ENCODE measurements at places on chromosomes 11 and 22.

GRCh38 chr22:21000207-21000986 lies 1.5 kb downstream of the THAP7 start:
- no peak for DNase-seq

DNA sequence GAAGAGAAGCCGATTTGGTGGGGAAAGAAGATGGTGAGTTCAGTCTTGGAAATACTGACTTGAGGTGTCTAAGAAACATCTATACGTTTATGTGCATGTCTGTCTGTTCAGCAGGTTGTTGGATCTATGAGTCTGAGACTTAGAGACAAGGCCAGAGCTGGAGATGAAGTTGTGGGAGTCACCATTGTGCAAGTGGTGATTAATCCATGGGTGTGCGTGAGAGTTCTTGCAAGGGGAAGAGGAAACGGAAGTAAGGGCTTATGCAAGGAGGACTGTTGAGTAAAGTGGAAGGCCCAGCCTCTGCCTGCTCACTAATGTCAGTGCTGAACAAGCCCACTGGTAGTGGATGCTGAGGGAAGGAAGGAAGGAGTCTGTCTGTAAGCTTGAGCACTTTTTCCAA lies 9.7 kb downstream of the TMEM45B start:
- no peak for DNase-seq

- DNase-seq = no peak
Observed at GRCh38 chr22:36472689-36473088, 8.8 kb downstream of the TXN2 start.

DNA sequence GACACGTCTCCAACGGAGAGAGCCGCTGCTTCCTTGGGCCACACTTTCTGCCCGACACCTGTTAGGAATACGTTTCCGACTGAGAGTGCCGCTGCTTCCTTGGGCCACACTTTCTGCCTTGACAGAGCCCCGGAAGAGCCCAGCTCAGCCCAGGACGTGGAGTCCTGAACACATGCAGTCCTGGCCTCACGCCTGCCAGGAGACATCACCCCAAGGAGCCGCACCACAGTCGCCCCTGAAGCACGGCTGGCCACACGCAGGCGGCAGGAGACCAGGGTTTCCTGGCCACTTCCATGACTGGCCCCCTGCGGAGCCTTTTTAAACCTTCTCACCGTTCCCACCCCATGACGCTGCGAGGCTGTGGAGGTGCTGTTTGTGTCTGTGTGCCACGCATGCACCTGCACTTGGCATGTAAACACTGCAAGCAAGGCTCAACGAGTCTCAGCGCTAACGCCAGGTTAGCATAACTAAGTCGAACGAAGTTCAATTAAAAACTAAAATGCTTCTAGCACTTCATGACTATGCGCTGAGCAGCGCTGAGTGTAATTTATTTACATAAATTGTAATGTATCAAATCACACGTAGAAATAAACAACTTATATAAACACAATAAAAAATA lies 8.8 kb downstream of the TOLLIP start:
- no peak for DNase-seq

GRCh38 chr22:23626286-23626975 lies 5.7 kb downstream of the DRICH1 start:
- DNase-seq = no peak

- DNase-seq = no peak
Observed at GRCh38 chr22:35726398-35726797, 8.7 kb downstream of the APOL5 start.

DNA sequence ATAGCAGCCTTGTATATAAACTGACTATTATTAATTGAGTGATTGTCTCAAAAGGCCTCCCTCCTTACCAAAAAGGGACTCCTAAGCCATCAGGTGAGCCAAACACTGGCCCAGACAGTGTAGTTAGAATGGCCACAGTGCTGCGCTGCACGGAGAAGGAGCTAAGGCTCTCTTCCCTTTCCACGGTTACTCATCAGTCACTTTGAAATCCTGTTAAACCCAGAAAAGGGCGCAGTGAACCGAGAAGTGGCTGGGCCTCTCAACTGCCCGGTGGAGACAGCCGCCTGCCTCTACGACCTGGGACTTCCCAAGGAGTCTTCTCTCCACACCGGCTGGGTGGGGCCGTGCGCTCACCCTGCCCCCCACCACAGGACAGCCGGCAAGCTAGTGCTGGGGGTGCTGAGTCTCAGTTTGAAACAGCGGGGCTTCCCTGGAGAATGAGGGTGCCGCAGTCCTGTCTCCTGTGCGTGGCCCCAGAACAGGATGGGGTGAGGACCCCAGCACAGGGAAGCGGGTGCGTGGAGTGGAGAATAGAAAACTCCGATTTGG lies 1.3 kb downstream of the MYH9 start:
- DNase-seq = no peak

GRCh38 chr22:18005201-18005926 lies 19.0 kb downstream of the MICAL3 start:
- DNase-seq = no peak

GRCh38 chr11:118342503-118343161 lies at the start of gene CD3D:
TSS of gene CD3D (minus strand) at chr11:118342705. CDS start at chr11:118342607, 98 bp downstream.
- no peak for DNase-seq

DNA sequence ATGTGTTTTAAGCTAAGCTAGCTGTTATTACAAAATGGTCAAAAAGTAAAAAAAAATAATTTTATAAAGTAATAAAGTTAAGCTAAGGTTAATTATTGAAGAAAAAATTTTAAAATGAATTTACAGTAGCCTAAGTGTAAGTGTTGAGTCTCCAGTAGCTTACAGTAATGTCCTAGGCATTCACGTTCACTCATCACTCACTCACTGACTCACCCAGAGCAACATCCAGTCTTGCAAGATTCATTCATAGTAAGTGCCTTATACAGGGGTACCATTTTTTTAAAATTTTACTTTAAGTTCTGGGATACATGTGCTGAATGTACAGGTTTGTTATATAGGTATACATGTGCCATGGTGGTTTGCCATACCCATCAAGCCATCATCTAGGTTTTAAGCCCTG lies 11.6 kb upstream of the OOSP4B start:
- DNase-seq = no peak

DNA sequence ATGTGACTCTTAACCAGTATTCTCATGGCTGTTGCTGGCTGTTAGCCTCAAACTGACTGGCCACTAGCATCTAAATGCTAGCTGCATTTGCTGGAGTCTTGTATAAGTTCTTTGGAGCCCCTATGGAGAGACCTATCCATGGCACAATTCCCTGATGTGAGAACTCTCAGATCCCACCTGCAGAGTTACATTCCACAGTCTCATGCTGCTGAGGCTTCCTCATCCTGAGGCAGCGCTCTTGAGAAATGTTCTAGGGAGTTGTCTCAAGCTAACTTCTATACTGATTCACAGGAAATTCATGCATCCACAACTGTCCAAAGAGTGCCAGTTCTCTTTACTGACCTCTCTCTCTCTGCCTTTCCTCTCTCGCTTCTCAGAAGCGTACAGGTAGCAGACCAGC lies 218.0 kb upstream of the PITPNB start:
- no peak for DNase-seq

DNA sequence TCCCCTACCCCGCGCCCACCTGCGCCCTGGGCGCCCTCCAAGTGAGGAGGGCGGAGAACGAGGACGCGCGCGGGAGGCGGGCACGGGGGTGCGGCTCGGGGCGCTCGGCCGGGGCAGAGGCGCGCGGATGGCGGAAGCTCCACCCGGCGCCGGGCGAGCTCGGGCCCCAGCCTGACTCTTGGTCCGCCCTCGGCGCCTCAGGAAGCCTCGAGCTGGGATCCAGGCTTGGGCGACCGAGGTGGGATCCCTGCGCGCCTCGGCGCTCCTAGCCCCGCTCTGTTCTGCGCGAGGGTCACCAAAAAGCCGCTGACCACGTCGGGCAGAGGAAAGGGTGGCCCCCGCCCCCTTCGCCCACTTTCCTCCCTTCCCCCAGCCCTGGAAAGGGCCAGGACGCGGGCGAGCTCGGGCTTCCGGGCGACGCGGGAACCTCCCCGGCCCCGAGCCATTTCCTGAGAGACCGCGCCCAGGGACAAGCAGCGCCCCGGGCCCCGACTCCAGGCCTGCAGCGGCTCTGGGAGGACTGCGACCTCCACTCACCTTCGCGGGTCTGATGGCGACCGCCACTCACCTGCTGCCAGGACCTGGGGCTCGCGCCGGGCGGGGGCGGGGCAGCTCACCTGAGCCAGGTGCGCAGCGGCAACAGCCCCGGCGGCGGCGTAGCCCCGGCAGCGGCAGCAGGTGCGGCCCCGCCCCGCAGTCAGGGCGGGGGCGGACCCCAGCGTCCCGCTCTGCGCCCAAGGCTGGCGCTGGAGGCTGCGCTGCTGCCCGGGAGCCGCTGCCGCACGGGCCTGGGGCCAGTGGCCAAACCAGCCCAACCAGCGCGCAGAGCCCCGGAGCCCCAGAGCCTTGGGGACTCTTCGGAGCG lies 2.2 kb upstream of the SIGIRR start:
- DNase-seq = no peak

DNA sequence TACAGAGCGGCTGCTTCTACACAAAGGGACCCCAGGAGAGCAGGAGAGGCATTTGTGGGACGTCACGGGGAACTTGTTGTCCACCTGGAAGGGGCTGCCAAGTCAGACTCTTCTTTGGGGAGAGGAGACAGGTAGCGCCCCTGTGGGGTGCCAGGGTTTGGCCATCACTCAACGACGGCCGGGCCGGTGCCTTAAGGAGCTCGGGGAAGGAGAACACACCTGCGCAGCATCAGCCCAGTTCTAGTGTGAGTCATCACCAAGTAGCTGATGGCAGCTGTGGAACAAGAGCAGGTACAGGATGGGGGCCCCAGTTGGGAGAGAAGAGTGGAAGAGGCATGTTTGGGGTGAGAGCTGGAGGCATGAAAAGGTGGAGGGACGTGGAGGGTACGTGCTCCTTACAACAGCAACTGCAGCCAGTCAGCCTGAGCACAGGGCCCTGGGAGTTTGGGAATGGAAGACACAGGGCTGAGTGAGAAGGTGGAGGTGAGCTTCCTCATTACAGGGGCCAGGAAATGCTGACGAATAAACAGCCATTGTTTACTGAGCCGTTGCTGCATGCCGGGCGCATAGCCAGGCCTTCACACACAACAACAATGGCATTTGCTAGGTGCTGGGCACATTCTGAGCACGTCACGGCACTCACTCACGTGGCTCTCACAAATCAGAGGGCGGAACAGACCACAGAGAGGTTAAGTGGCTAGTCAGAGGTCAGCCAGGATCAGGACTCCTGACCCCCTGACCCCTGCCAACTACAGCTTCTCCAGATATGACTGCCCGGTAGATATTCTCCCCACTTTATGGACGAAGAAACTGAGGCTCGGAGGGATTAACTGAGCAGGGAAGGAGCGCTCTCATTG lies 29.1 kb upstream of the TP53I11 start:
- no peak for DNase-seq

Data from stimulated activated CD8-positive, alpha-beta memory T cell treated with anti-CD3 and anti-CD28 coated beads, Interleukin-4, amount 100 ng/mL, for 1 hour (primary cell).